Activated CD4-positive, CD25-positive, alpha-beta regulatory T cell treated with anti-CD3 and anti-CD28 coated beads, Interleukin-2, amount 50 U/mL, for 24 hours (primary cell): ENCODE measurements at places on chromosomes 3 and 15.

GRCh38 chr15:22974745-22975144 lies 5.4 kb downstream of the CYFIP1 start:
- ATAC-seq = no peak

DNA sequence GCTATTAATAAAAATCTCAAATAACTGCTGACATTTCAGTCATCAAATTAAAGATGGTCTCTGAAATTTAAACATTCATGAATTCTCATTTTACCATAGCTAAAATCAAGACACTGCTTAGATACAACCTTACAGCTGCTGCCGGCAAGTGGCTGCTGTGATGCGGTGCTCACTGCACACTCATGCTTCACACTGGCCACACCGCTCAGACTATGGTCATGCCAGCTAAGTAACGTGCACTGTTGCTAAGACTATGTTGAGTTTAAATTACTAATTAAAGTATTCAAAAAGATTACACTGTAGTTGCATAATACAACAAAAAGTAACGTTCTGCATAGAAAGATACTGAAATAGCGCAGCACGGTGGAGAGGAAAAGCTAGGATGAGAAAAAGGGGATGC lies 12.1 kb downstream of the ATP13A3 start:
- no peak for ATAC-seq

GRCh38 chr3:121063628-121064027 lies 155.6 kb downstream of the STXBP5L start:
- ATAC-seq = no peak

- ATAC-seq = no peak
Measured at GRCh38 chr15:38682363-38682762, 117.7 kb upstream of the RASGRP1 start.

- peak; percentile 52 for ATAC-seq
Measured at GRCh38 chr15:38651328-38652038, 86.9 kb upstream of the RASGRP1 start.

DNA sequence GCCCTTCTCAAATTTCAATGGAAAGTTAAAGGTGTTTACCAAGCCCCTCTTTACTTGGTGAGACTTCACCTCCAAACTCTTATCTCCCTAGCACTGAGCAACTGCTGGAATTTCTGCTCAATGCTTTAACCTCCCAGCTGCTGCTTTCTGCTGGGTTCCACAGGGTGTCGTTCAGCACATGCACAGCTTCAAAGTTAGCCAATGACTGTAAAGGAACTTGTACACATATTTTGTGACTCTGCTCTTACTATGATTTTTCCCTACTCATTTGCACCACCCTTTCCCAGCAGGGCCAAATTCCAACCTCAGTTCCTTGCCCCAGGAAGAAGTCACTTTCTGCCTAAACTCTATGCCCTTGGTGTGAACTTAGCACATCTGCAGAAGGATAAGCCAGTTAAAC lies 89.7 kb downstream of the ULK4 start:
- ATAC-seq = no peak

- peak; percentile 61 for ATAC-seq
Measured at GRCh38 chr3:51718547-51719409, 11.9 kb downstream of the GRM2 start.

DNA sequence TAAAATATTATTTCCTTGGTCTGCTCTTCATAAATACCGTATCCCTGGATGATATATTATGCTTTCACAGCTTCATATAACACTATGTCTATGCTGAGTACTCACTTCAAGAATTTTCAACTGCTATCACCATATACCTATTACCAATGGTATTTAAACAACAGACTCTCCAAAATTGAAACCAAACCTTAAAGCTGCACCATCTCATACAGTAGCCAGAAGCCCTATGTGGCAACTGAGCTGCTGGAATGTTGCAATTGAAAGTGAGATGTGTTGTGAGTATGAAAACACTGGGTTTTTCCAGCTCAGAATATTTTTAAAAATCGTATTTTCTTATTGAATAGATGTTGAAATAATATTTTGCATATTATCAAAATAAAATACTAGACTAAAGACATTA lies 130.1 kb upstream of the GOLGA6L6 start:
- no peak for ATAC-seq

DNA sequence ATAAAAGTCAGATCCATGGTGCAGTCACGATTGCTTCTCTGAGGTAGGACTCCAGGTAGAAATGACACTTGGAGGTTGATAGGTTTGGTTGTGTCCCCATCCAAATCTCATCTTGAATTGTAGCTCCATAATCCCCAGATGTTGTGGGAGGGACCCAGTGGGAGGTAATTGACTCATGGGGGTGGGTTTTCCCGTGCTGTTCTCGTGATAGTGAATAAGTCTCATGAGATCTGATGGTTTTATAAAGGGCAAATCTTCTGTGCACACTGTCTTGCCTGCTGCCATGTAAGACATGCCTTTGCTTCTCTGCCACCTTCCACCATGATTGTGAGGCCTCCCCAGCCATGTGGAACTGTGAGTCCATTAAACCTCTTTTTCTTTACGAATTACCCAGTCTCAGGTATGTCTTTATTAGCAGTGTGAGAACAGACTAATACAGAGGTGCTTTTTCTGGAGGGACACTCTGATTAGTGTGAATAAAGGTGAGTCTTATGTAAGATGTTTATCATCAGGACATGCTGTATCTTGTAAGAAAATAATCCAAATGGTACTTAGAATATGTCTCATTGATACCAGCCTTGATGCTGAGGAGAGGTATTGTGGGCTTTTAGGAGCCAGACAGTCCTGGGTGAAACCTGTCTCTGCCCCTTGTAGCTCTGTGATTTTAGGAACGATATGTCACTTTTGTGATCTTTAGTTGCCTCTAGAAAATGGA lies 43.0 kb downstream of the SLCO3A1 start:
- ATAC-seq = no peak

GRCh38 chr3:42497009-42497731 lies 5.3 kb upstream of the VIPR1 start:
- no peak for ATAC-seq

DNA sequence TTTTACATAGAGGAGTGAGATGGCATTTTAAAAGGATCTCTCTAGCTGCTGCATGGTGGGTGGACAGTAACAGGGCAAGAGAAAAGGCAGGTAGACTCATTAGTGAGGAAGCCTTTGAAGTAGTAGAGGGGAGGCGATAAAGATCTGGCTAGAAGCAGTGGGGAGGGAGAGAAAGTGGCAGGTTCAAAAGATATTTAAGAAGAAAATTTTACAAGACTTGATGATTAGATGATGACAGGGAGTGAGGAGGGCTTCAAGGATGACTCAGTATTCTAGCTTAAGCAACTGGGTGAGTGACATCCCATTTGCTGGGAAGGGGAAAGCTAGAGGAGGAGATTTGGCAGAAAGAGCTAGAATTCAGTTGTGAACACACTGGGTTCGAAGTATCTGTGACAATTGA lies 3.8 kb upstream of the BRPF1 start:
- ATAC-seq = peak; percentile 1

DNA sequence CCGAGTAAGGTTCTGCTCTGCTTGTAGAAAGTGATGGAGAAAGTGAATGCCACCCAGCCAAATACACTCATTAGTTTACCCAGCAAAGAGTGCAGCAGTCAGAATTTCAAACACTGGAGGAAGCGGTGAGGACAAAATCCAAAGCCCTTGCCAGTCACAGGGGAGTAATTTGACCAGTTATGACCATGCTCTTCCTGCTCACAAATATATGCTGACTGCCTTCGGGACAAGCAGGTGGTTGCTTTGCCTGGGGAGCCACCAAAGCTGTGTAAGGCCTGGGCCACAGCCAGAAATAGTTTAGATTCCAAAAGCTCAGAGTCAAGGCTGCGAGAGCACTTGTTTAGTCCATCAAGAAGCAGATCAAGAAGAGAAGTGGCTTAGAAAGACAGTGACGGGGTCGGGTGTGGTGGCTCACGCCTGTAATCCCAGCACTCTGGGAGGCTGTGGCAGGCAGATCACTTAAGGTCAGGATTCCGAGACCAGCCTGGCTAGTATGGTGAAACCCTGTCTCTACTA lies 51.0 kb upstream of the ATP13A3 start:
- no peak for ATAC-seq

GRCh38 chr15:77486542-77487468 lies 66.1 kb downstream of the HMG20A start:
- ATAC-seq = no peak

DNA sequence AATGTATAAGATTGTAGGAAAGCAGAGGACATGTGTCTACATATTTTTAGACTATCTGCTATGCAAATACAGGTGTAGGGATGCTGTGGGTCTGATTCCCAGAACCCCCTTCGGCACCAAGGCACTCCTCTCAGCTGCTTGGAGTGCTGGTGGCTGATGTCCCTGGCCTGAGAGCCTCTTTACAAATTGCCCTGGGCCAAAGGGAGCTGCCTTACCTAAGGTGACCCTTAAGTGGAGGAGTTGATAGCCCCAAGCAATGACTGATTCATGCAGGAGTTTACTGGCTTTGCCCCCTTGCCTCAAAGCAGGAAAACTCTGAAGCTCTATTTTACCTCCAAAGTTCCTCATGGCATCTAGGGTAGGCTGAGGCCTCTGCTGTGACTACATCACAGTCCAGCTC lies 83.0 kb downstream of the ZNF385D start:
- ATAC-seq = no peak

GRCh38 chr3:104990758-104991157 lies 376.0 kb upstream of the ALCAM start:
- no peak for ATAC-seq

DNA sequence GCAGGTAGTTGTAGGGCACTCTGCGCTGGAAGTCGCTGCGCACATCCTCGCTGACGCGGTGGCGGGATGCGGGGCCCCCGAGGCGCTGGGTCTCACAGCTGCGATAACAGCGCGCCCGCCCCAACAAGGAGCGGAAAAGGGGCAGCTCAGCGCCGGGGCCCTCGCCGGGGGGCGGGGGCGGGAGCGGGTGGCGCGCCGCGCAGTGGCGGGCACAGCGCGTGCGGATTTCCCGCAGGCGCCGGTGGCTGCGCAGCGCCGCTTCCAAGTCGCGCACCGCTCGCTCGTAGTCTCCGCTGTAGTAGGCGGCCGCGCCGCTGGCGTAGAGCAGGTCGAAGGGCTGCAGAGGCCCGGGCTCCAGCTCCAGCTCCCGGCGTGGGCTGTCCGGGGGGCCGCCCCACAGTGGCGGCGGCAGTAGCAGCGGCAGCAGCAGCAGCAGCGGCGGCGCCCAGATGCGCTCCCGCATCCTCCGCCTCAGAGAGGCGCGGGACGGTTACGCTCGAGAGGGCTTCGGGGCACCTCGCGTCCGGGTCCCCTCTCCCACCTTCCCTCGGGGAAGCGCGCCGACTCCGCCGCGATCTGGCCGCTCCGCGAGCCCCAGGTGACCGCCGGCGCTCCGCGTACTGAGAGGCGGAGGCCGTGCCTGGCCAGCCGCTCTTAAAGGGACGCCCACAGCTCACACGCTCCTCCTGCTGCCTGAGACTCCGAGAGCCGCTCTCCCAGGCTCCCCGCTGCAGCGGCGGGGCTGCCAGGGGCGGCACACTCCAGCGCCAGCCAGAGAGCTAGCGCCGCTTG lies at the start of gene P3H2:
Gene P3H2, minus strand, starts transcription at position 629 of the 792 bp plus-strand sequence. Its CDS starts 166 bp downstream, at position 463.
- ATAC-seq = peak; percentile 56

- peak; percentile 1 for ATAC-seq
Measured at GRCh38 chr3:9786825-9787669, 5.2 kb downstream of the TADA3 start.

GRCh38 chr3:149407898-149408297 lies 30.4 kb upstream of the TM4SF1 start:
- no peak for ATAC-seq

- ATAC-seq = no peak
Measured at GRCh38 chr3:147620906-147621305, 211.7 kb downstream of the ZIC1 start.

DNA sequence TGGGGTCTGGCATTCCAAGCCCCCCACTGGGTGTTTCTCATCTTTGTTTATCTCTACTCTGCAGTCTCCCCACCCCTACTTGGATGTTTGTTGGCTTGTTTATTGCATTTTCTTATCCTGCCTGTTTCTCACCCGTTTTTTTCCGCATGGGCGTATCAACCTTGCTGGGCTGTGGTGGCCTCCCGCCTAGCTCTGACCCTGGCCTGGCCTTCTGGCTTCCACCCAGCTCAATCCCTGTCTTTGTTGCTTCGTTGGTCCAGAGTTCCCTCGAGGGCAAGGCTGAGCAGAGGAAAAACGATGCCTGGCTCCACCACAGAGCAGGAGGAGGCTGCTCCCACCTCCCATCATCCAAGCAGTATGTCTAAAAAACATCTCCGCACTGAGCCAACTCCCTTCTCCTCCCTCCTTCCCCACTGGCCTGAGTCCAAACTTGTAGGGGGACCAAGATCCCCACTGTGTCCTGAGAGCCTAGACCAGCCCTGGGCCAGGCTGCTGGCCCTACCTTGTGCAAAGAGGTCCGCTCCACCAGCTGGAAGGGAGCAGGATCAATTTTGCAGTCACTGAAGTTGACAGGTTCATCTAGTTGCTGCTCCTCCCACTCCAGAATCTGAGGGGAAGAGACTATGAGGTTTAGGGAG lies 9.8 kb downstream of the CLCN2 start:
- ATAC-seq = no peak

GRCh38 chr15:60351066-60351465 lies 46.7 kb downstream of the ANXA2 start:
- no peak for ATAC-seq

- ATAC-seq = no peak
Measured at GRCh38 chr15:75193976-75194375, 7.7 kb upstream of the C15orf39 start.

DNA sequence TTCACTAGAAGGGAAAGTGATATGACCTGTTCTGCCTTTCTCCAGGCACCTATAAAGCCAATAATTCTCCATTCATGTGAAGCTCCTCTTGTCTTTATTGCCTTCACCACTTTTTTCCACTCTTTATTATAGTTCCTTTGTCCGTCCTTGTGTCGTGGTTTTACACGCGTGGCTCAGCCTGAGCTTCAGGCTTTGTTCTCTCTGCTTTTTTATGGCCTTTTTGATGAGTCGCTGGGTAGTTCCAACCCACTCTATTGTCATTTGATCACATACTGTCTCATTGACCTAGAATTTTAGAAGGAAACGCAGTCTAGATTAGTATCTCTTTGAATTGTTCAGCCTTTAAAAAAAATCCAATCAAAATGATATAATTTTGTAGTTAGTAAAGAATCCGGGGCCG lies 403.2 kb downstream of the PTPRG start:
- ATAC-seq = no peak

- ATAC-seq = no peak
Measured at GRCh38 chr3:172622916-172623700, 87.8 kb downstream of the NCEH1 start.

- no peak for ATAC-seq
Measured at GRCh38 chr15:23446215-23447106, 582 bp downstream of the GOLGA6L2 start.

GRCh38 chr3:114295946-114296345 lies 2.1 kb downstream of the TIGIT start:
- no peak for ATAC-seq

- ATAC-seq = no peak
Measured at GRCh38 chr15:30997270-30997669, 5.8 kb upstream of the MTMR10 start.

DNA sequence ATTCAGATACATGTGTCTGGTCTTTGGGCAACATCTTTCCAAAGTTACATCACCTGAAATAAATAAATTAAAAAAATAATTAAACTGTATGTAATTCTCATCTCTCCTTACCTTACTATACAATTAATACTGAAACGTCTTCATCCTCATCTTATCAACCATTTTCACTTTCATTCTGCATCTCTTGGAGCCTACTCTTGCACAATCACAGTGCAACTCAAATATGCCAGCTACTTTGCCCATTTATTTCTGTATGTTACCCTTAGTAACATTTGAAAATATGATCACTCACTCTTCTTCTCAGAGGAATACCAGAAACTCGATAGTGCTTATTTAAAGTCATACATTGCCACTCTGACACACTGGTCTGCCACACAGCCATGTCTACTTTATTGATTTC lies 1357.1 kb upstream of the CADM2 start:
- no peak for ATAC-seq
